Frontal cortex (tissue), 4 donors: ENCODE measurements at places on chromosomes 4 and X. TPM values are rescaled to one million over a fixed set of nuclear protein-coding genes. Genes with fewer than 3 reads are reported as not detected.

Gene AIFM1
- 11.4 TPM for total RNA-seq

Gene NEXMIF
- 51.4 TPM for total RNA-seq

Gene TCP11X2
- not detected for total RNA-seq

Gene PCDH19
- 22.8 TPM for total RNA-seq

Gene SHISA3
- under 0.01 TPM for total RNA-seq

- no peak for DNase-seq
Measured at GRCh38 chr4:78056265-78057129, 626 bp upstream of the FRAS1 start.

GRCh38 chrX:136354201-136354600, 53.4 kb downstream of the ADGRG4 start:
- DNase-seq = no peak

DNA sequence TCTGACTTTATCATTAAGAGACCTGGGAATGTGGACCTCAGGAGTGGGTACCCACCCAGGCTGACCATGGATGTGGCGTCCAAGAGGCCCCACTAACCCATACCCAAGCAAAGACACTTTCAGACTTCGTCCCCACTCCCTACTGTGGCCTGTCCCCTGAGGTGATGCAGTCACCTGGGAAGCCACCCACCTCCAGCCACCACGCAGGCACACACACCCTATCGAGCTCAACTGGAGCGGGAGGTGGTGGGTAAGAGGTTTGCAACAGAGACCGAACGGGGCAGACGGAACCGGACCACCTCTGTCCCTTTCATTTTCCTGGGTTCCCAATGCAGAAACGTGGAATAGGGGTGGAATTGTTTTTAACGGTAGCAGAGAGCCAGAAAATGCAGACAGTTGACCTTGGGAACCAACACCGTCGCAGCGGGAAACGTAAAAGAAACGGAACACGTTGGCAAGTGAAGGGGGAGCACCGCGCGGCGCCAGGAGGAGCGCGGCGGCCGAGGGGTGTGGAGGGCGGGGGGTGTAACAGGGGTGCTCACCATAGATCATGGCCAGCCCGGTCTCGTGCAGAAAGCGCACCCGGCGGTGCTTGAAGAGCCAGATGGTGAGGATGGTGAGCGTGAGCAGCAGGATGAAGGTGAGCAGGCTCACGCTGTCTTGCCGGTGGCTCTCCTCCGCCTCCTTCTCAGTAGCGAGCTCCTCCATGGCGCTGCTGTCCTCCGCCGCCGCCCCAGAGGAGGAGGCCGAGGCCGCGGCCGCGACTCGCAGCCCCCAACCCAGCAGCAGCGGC, 559 bp downstream of the SLC9A7 start:
- no peak for DNase-seq

DNA sequence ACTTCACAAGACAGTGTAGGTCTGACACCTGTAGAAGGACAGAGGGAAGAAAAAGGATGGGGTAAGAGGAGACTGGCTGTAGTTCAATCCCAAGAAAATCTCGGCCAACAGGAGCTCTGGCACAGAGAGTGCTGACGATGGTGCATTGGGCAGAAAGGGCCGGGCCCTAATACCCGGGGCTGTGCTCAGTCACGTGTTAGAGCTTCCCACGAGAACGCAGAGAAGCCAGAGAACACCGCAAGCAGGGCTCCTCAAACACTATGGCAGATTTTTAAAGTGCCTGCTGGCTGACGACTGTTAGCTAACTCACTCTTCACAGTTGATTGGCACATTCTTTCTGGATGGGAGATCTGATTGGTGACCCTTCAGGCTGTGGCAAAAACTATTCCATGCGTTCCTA, 35.5 kb downstream of the EREG start:
- no peak for DNase-seq

GRCh38 chrX:21839334-21840192, at the start of gene MBTPS2:
TSS of gene MBTPS2 (plus strand) at chrX:21839617. CDS start at chrX:21839735, 118 bp downstream.
- DNase-seq = peak; percentile 47

GRCh38 chr4:32454482-32454881, 1734.3 kb downstream of the PCDH7 start:
- DNase-seq = no peak

DNA sequence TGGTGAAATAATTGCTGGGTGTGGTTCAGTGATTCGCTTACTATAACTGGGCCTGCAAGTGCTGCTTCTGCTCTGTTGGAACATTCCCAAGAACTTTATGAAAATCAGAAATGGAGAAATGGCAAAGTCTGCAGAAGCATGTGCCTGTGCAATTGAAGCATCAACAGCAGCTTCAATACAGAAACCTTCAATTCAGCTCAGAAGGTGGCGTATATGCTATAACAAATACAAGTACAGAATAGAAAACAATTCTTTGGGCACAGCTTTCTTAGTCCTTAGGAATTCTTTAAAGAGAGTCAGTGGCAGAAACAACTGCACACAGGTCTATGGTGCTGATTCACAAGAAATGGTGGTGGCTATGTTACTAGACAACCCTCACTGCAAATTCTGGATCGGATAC, 18.0 kb upstream of the PDHA2 start:
- DNase-seq = no peak

- DNase-seq = no peak
Measured at GRCh38 chrX:68832101-68832416, 3.2 kb downstream of the EFNB1 start.

- no peak for DNase-seq
Measured at GRCh38 chr4:153645183-153645582, 38.9 kb upstream of the TLR2 start.

DNA sequence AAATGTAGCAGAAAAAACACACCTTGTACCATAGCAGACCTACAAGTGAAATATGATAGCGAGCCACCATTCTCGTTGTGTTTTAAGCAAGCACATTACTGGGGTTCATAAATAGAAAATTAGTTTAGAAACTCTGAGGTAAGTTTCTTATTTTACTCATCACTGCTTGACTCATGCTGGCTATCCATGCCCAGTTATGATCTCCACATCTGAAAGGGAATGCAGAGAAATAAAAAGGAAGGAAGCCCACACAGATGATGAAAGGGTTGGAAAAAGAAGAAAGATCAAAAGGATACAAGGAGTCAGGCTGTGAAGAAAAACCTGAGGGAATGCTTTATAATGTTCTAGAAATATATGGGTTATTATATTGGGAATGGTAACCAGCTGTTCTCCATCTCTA, 54.5 kb downstream of the CAMK2D start:
- DNase-seq = no peak

GRCh38 chrX:104113222-104113965, 1.1 kb downstream of the ZCCHC18 start:
- DNase-seq = no peak
